Cerebellar nuclear complex (tissue), 1 donor: ENCODE measurements at places on chromosomes 11 and 22.
A peak's percentile ranks its signal among the peaks of the same experiment; 100 is the strongest.

- no peak for DNase-seq
Observed at GRCh38 chr11:102622258-102622657, 2.9 kb downstream of the MMP20 start.

DNA sequence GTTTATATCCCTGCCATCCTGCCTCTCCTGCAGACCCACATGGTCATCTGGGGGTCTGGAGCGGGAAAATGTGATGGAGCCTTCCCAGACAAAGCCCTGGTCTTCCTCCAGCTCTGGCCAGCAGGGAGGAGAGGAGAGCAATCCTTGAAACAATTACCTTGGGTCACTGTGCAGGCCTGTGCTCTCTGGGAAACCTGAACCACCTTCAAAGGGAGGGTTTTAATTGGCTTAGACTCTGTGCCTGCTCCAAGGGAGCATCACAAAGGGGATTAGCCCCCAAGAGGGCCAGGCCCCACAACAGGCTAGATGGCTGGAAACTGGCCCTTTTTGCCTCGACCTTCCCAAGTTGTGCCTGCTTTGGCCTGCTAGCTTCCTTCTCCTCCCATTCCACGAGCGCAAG, 351.9 kb downstream of the TENM4 start:
- no peak for DNase-seq

DNA sequence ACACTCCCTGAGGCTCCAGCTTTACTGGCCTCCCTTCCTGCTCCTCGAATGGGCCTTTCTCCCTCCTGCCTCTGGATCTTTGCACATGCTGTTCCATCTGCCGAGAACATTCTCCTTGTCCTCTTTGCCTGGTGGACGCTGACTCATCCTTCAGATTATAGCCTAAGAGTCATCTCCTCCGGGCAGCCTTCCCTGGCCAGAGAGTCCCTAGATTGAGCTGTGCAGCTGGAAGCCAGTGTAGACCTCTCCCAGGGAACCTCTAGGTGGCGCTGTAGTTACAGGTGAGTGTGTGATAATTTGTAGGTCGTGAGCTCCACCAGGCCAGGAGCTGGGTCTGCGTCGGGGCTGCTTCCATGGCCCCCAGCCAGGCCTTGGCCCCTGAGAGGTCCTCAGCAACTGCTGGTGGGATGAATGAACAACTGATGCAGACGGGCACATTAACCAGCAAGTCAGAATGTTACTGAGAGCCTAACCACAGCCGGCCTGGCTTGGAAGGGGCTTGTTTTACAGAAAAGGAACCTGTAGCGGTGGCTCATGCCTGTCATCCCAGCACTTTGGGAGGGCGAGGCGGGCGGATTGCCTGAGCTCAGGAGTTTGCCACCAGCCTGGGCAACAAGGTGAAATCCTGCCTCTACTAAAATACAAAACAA, 8.7 kb downstream of the PNPLA5 start:
- DNase-seq, result no peak

- DNase-seq, result no peak
Observed at GRCh38 chr11:26976389-26976788, 17.5 kb upstream of the FIBIN start.

GRCh38 chr11:4071914-4072313, 22.7 kb upstream of the RRM1 start:
- no peak for DNase-seq

GRCh38 chr11:79237703-79238102, 203.1 kb downstream of the TENM4 start:
- no peak for DNase-seq

GRCh38 chr11:44752300-44752699, 25.5 kb downstream of the TSPAN18 start:
- DNase-seq, result no peak

GRCh38 chr22:17881366-17881765, 107.1 kb upstream of the BID start:
- DNase-seq, result no peak

GRCh38 chr11:127524618-127525017, 524.0 kb upstream of the KIRREL3 start:
- DNase-seq, result no peak

GRCh38 chr11:120801801-120802689, 221.9 kb upstream of the TBCEL start:
- no peak for DNase-seq

GRCh38 chr11:86458294-86459001, 83.8 kb downstream of the CCDC81 start:
- no peak for DNase-seq

DNA sequence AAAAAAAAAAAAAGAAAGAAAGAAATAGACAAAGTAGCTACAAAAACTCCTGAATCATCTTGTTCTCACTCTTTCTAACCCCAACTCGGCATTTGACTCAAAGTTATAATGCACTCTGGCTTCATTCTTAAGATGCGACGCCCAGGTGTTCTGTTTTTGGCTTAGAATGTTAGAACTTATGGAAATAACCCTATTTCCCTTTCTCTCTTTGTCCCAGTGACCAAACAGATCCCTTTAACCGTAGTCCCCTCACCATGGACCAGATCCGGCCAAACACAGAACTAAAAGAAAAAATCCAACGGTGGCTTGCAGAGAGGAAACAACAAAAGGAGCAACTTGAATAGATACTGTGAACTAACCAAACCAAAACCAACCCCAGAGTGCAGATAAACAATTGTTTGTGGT, 5.3 kb upstream of the ATP5MG start:
- no peak for DNase-seq

- no peak for DNase-seq
Observed at GRCh38 chr11:44167046-44167445, 71.6 kb downstream of the EXT2 start.

- DNase-seq, result no peak
Observed at GRCh38 chr22:17233348-17234043, 14.3 kb upstream of the ADA2 start.

DNA sequence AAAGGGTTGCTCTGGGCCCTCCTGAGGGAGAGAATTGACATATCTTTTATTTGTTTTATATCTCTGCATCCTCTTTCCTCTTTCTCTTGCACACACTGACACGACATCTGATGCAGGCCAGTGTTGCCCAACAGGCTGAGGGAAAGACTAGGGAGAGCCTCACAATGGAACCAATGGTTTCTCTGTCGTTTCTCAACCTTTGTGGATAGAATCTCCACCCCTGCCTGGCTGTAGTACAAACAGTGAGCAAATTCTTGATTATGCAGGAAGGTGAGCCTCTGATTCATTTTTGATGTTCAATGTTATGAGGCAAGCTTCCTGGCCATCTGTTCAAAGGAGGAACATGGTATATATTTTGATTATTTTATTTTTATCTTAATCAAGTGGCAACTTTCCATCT, 49.8 kb upstream of the PLET1 start:
- no peak for DNase-seq

DNA sequence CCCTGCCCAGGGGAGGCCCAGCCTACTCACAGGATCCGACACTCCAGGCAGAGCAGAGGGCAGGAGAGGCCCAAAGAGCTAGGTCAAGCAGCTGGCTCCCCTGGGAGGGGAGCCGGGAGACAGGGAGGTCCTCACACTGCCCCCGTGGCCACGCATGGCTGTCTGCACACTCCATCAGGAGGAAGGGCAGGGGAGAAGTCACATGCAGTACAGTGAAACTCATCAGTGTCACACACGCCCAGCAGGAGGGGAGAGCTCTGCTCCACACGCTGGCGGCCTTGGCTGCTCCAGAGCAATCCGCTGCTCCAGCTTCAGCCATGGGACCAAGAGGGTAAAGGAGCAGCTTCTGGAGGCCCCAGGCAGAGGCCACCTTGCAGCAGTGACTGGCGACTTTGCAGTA, 14.3 kb downstream of the TCIRG1 start:
- DNase-seq, result no peak

- DNase-seq, result no peak
Observed at GRCh38 chr11:43903969-43904368, 23.3 kb downstream of the ALKBH3 start.

GRCh38 chr11:108364159-108364558, 103.2 kb downstream of the C11orf65 start:
- DNase-seq, result no peak

- DNase-seq, result no peak
Observed at GRCh38 chr11:100574894-100575769, 112.0 kb upstream of the ARHGAP42 start.

DNA sequence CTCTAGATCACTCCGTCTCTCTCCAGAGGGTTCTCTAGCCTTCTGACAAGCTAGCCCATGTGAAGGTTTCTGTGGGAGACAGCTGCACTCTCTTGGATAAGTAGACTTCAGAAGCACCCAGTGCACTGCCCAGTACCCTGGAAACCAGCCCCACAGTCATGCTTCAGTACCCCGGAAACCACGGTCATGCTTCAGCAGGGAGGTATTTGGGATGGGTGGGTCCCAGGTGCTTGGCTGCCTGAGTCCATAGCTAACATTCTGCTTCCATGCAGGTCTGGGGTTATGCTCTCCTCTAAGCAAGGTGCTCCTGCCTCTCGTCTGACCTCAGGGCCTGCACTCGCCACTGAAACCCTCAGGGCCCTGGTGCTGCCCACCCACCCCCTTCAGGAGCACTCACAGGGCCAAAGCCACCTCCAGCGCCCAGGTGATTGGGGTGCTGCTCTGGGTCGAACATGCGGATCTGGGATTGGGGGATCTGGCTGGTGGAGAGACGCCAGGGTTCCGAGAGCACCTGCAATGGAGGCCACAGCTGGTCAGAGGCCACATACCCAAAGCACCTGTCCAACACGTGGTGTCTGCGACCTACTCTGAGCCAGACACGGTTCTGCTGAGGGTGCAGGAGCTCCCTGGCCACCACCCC, 7.3 kb upstream of the SYCE3 start:
- DNase-seq, result no peak

GRCh38 chr11:77423624-77424023, 50.3 kb downstream of the PAK1 start:
- no peak for DNase-seq

DNA sequence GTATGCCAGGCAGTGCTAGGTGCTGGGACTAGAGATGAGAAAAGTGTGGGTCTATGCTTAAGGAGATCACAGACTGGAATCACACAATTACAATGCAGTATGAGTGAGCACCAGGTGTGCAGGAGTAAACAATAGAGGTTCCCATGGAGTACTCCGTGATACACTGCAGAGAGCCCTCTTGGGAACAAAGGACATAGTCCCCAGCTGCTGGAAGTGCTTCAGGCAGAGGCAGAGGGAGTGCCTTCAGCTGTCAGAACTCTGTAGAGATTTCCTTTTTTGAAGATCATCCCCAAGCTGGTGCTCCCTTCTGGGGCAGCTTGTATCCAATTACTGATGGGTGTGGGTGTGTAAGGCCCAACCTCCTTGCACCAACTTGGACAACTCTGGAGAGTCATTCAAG, 143.5 kb upstream of the PLET1 start:
- DNase-seq, result no peak

DNA sequence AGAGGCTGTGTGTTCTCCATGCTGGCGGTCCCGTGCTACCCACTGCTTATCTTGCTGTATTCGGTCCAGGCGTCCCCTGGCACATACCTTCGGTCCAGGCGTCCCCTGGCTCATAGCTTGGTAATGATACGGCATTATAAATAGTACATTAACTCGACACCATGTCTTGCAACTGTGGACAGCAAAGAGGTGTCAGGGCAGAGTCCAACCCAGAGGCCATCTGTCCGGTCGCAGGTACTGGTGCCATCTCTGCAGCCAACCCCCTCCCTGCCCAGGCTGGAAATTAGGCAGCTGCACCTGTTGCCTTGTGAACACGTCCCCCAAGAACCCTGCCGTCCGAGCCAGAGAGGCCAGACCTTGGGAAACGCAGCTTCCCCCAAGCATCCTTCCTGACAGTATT, 634.3 kb downstream of the BRD1 start:
- no peak for DNase-seq

- no peak for DNase-seq
Observed at GRCh38 chr11:57458060-57458409, 2.3 kb upstream of the RTN4RL2 start.

GRCh38 chr22:20571078-20571503, 63.7 kb downstream of the MED15 start:
- no peak for DNase-seq

GRCh38 chr22:43031617-43032016, 16.7 kb upstream of the PACSIN2 start:
- DNase-seq, result no peak

DNA sequence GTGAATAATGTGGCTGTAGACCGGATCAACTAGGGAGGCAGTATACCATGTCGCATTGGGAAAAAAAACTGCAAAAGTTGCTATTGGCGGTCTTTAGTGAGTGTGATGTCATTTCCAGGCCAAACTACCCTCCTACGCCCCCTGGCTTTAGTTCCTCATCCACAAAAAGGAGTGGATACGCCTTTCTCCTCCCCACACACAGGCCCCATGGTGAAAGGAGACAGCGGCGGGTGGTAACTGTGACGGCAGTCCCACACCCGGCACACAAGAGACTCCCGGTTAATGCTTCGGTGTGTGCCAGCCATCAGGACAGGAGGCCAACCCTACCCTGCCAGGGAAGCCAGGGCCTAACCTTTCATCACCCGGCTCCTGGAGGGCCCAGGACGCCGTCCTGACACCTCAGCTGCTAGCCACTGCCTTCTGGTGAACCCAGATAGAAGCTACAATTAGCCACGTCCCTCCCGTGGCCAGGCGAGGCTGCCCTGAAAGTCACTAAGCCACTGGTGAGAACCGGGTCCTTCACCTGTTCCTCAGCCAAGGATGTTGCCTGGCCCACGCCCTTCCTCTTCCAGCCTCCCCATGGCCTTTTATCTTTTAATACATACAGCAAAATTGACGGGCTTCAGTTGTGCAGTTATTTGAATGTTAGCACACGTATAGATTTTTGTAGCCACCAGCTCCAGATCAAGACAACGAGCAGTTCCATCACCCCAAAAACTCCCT, 10.8 kb downstream of the TP53I11 start:
- no peak for DNase-seq

- DNase-seq, result no peak
Observed at GRCh38 chr11:61022311-61023085, 51.0 kb downstream of the CD6 start.

DNA sequence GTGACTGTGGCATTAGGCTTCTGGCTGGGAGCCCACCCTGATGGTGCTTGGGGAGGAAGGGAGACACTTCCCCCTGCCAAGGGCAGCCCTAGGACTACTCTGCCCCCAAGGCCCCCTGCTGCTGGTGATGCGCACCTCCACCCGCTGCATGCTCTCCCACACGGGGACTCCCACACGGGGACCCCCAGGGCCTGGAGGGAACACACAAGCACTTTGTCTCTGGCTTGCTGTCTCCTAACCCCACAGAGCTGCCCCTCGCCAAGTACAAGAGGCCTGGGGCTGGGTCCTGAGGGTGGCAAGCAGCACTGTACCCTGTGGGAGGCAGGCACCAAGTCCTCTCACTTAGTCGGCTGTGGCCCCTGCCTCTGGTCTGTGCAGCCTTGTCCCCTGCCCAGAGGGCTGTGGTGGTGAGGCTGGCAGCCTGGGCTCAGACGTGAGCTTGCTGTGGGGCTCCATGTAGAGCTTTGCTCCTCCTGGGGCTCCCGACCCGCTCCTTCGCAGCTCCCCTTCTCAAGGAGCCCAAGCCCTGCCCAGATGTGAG, 7.9 kb downstream of the LRRC75B start:
- DNase-seq, result no peak

DNA sequence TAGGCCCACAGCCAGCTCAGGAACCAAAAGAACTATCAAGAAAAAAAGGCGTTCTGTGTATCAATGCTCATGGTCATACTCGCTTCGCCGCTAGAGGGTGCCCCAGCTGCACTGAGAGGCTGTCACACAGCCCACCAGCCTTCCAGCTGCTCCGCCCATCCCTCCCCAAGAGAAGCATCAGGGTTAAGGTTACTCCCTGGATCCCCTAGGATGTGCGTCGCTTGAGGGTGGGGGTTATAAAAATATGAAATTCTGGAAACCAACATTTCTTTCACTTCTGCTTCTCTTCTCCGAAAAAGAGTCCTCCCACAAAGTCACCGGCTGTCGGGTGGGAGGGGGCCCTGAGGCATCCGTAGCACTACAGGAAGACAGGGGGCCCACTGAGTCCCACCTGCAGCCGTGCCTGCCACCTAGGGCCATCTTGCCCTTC, 1.7 kb downstream of the CBX6 start:
- peak; percentile 34 for DNase-seq
